GM13977 (cell line): ENCODE measurements at places on chromosomes 12 and 14.

DNA sequence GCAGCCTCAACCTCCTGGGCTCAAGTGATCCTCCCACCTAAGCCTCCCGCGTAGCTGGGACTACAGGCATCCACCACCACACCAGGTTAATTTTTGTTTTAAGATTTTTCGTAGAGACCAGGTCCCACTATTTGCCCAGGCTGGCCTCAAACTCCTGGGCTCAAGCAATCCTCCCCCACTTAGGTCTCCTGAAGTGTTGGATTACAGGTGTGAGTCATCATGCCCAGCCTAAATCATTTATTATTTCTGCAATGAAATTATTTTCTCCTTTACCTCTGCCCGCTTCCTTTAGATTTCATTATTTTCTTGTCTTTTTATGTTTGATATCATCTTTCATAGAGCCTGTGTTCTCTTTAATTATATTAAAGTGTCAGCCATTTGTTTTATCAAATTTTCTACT, 165.2 kb upstream of the OTX2 start:
- no peak for DNase-seq

GRCh38 chr12:107091989-107092641, 1.2 kb downstream of the CRY1 start:
- DNase-seq, result peak; percentile 28

DNA sequence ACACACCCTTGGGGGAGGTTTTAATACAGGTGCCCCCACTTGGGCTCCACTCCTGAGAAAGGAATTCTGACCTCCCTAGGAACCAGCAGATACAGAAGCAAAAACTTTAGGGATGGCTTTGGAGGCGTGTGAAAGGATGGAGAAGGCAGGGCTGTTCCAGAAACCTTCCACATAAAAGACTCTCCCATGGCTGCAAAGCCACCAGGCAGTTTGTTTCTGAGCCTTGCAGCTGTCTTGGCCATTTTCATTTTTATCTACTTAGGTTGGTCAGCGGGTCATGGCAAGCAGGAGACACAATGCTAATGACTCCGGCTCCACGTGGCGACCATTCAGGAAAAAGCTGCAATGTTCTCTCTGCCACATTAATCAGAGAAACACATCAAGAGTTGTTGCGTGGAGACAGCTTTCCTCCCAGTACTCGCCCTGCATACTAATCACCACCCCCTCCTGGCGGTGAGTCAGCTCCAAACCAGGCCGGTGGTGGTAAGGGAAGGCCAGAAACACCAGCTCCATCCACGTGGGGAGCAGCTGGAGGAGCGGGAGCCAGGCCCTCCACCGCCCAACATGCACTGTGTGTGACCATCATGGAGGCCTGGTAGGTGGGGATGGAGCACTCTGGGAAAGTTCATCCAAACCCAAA, 30.9 kb upstream of the IRF2BPL start:
- no peak for DNase-seq

- no peak for DNase-seq
Observed at GRCh38 chr12:96420277-96420835, 20.1 kb upstream of the CDK17 start.

- no peak for DNase-seq
Observed at GRCh38 chr14:92759300-92759678, 10.9 kb upstream of the LGMN start.

DNA sequence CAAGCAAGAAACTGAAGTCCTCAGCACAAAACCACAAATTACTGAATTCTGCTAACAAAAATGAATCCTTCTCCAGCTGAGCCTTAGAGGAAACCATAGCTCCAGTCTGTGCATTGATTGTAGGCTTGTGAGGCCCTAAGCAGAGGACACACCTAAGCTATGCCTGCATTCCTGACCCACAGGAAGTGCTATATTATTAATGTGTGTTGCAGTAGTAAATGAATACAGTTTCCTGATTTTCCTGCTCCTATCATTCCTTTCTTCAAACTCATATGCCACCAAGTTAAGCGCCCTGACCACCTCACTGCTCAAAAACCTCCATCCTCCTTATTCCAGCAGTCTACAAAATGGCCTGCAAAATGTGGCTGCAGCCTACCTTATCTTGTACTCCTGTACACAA, 151.9 kb upstream of the ABCD2 start:
- no peak for DNase-seq

DNA sequence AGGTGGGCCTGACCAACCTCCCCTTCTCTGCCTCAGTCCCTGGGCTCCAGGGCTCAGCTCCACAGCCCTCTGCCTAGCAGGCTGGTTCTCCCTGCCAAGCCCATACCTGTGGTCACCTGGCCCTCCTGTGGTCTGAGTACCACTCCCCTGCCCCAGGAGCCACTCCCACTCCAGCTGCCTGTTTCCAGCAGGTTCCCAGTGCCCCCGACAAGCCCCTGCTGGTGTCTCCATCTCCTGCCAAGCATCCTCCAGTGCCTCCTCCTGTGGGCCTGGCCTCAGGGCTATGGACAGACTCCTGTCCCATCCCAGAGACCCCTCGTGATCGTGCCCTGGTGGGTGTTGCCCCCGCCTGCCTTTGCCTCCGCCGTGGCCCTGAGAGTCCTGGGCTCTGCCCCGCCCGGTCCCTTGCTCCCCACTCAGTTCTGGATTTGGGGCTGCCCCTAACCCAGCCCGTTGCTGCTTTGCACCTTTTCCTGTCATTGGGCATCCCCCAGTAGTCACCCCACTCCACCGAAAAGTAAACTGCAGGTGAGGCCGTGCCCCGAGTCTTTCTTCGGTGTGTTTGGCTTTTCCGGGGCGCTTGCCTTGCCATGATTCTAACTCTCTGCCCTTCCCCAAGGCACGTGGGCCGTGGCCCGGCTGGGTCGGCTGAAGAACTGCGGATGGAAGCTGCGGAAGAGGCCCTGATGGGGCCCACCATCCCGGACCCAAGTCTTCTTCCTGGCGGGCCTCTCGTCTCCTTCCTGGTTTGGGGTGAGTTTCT, 9.8 kb downstream of the MEG3 start:
- DNase-seq, result no peak

DNA sequence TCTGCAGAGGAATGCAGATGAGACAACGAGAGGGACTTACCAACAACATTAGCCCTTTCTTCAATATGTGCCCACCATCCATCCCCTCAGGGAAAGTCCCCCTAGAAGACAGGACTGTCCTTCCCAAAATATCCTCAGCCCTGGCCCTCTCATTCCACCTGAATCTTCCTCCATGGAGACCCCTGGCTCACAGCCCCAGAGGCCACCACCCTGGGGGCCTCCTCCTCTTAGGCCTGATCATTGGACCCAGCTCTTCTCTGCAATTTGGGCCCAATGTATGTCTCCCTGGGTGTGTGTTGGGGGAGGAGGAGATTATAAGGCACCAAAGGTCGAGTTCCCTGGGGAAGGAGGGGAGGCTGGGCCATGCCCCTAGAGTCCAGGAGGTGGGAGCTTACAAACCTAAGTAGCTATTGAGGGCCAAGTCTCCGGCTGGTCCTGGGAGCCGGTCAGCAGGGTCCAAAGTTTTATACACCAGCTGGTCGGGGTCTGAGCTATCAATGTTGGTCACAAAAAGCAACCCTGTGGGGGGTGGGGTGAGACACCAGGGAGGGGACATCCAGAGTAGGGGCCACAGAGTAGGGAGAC, 8.1 kb downstream of the ITGA7 start:
- no peak for DNase-seq

- DNase-seq, result no peak
Observed at GRCh38 chr12:47033789-47034555, 45.4 kb upstream of the PCED1B start.

DNA sequence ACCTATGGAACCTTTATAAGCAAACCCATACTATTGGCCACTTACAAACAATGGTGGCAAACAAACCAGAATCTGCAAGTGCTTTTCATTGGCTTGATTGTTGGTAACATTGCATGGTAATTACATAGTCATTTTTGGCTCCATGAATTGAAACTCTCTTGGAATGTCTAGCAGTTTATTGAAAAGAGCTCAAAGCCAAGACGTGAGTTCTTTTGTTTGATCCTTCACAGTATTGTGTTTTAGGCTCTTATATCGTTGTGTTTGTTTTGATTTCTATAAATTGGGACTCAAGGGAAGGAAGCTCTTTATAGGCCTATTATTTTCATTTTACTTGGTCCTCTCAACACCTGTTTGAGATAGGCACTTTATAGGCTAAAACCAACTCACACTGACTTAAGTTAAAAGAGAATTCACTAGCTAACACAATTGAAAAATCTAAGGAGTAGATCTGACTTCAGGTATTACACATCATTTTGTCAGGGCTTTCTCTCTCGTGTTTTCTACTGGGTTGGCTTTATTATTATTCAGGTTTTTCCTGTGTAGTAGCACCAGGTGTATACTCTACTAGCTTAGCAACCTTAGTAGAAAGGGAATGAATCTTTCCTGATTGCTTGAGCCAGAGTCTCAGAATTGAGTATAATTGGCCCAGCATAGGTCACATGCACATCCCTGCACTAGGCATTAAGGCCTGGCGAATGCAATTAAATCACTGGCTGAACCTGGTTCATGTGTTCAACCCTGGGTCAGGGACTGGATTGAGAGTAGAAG, 341.4 kb downstream of the RAD51B start:
- DNase-seq, result no peak

DNA sequence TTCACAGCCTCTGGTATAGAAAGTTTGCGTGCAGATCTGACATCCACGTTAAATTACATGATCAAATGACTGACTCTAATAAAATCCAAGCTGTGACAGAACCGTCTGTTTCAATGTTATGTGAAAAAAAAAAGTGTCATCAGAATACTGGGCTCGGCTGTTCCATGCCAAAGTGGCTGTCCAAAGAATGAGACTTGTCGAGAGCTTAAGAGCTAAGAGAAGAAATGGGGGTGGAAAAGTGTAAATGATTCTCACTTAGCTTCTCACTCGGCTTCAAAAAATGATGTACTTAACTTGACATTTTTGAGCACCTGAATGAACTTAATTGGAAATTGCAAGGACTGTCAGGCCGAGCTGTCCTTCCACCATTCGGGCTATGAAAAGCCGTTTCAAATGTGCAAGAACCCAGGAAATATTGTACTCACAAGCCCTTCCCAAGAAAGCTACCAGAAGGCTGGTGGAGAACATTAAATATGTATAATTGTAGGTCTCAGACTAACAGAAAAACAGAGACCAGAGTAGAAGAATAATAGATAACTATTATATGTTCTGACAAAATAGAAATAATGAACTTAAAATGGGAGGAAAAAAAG, 78.0 kb downstream of the DIO3 start:
- DNase-seq, result no peak

DNA sequence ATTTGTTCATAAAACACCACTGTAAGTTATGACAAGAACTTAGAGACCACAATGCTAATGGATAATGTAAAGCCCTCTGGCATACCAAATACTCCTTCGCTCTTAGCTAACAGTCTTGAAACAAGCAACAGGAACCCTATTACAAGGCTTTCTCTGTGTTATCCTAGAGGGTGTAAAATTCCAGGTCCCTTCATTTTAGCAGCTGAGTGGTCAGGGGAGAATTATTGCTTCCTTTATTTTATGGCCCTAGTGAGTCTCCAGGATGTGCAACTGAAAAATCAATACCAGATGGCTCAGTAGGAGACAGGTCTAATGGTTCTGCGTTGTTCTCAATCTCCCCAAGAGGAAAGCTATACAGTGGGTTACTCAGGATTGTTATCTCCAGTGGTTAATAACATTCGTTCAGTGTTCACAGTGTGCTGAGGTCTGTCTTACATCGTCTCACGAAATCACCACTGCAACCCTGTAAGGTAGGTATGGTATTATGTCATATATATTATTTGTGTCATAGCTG, 172.7 kb upstream of the CNOT2 start:
- DNase-seq, result no peak

GRCh38 chr12:130216031-130216430, 53.8 kb downstream of the FZD10 start:
- DNase-seq, result no peak

DNA sequence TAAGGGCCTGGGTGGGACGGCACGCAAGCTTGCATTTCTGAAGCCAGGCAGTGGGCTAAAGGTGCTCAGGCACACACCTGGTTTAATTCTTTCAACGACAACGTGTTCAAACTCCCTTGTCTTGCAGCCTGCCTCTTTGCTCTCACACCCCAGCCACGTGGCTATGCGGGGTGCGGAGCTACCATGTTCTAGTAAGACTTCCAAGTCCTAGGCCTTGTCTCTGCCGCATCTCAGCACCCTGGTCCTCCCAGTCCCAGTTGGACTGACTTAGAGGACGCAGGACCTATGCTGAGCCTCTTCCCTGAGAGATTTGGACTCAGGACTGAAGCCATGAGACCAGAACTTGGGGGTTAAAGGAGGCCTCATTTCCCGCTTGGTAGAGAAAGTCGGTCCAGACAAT, 62.2 kb downstream of the CLMN start:
- DNase-seq, result no peak

DNA sequence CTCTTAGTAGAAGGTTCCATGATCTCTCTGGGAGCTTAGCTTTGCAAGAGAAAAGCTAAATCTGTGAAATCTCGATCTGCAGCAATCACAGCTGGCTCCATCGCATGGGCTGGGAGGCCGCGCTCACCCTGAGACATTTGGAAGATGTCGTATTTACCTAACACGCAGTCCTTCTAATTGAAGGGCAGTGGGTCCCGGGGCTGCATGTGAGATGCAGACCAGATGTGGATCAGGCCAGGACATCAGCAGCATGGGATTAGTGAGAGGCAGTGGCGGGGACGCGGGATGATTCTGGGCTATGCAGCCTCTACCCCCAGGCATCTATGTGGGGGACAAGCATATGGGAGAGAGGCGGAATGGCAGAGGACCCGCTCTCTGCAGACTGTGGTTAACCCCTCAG, 312.4 kb upstream of the RTL1 start:
- DNase-seq, result no peak

DNA sequence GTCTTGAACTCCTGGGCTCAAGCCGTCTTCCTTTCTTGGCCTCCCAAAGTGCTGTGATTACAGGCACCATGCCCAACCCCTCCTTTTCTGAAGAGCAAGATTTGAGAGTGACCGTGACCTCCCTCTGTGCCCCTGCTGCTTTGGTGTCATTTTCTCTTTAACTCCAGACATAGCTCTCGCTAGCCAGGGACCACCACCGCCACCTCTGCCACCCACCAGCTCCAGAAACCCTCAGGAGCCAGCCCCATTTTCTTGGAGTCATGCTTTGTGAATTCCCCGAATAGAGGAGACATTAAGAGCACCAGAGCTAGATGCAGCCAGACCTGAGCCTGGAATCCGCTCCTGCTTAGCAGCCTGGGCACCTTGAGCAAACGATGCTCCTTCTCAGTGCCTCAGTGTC, 18.2 kb downstream of the SDSL start:
- no peak for DNase-seq
